ENCODE measurements at places on chromosomes 5 and 9.

DNA sequence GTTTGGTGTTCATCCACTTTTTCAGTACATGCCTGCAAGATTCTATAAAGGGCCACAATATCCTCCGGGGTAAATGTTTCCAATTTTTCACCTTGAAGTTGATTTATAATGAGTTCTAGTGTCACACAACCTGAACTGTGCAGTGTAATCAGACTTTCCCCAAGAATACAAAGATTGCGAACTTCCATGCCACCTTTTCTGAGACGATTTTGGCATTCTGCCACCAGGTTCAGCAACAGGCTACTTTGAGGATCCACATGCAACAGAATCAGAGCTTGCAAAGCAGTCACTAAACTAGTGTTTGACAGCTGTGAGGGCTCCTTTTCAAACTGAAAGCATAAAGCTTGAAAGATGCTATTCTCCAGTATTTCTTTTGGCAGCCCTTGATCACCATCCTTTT, 1.6 kb downstream of the FASTKD3 start:
- no peak for DNase-seq

GRCh38 chr9:130880599-130881220, 15.9 kb downstream of the QRFP start:
- no peak for DNase-seq

DNA sequence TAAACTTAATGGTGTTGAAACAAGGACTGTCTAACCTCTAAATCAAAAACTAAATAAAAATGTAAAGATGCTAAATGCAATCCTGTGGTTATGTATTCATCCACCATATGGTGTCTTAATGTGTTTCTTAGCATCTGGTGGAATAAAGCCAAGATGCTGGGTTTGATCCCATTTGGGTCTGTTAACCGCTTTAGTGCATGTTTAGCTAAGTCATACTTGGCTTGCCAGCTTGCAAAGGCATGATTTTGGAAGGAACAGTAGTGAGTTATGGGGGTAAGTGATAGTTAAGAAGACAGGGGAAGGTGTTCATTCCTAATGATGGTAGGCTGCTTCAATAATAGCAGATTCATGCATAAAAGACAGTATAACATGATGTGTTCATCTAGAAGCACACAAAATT, 139.0 kb upstream of the SLC27A6 start:
- no peak for DNase-seq

GRCh38 chr5:151755383-151755782, 3.0 kb downstream of the ATOX1 start:
- DNase-seq = no peak

DNA sequence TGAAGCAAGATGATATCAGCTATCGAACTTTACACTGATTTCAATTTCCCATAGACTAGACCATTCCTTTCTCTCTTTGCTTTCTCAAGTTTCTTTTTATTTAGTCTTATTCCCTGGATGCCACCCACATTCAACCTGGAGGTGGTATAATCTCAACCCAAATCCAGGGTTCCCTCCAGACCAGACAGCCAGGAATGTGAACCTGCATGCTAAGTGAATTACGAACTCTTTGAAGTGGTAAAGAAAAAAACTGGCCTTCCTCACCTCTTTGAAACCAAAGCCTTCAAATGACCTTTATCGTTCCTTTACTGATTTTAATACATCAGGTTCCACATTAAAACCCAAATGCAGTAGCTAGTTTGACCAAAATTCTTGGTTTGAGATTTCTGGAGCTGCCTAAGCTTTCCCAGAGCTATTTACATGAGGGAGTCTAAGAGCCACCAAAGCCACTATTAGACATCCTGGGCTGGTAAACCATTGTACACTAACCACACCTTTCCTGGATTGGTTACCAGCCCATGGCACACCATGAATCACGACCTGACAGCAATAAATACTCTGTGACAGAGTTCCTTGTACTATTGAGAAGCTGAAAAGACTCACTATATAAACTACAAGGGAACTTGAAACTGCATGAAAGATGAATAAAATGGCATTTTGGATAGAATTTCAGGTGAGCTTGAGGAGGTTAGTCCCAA, 323.7 kb downstream of the ADAMTS6 start:
- DNase-seq = no peak

DNA sequence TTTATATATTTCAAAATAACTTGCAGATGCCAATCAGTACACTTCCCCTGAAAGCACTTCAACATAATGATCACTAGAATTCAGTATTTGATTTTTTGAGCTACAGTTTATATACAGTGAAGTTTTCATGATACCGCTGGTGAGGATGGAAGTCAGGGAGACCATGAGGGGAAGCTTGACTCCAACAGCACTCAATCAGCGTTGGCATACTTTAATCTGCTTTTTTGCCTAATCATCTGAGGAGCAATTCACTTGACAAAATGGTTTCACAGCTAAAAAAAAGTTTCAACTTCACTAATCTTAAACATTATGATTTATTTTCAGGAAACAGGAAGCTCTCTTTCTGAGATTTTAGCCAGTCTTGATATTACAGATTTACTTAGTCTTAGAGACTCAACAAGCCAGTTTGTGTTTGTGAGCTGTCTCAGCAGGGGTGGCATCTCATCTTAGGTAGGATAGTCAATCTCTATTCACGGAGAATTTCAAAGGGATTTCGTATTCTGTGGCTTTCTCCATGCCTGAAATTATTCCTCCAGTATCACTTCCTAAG, 111.4 kb upstream of the ARRDC3 start:
- no peak for DNase-seq

DNA sequence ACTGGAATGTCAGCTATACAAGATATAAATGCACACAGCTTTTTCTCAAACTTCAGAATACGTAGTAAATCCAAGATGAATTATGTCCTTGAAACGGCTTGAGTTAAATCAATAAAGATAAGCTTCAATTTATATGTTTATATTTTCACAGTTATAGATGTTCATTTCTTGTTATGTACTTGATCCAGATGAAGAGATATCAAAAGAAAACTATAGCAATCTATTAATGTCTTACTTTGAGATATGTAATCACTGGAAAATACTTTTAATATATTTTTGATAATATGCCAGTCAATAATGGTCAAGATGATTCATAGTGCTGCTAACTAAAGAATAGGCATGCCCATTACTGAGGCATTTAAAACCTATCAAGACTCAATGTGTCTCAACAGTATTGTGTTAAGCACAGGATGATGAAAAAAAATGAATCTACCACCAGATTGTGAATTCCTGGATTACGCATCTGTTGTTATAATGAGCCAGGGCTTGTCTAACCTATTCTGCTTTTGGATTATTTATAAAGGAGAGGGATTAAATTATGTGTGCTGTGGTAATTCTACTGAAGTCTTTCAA, 372.6 kb upstream of the PRR16 start:
- no peak for DNase-seq

DNA sequence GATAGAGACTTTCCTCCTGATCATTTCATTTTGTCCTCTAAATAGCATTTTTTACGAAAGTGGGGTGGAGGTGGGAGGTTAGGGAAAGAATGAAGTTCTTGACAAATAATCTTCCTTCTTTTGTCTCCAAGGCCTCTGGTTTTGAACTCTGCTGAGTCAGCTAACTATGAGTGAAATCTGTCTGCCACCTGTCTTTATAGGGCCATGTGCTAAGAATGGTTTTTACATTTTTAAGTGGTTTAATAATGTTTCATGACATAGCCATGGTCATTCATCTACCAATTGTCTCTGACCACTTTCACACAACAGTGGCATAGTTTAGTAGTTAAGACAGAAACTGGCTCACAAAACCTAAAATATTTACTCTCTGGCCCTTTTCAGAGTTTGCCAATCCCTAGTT, 7.6 kb downstream of the MAN2A1 start:
- DNase-seq = no peak

GRCh38 chr5:180380441-180380840, 27.3 kb upstream of the GFPT2 start:
- no peak for DNase-seq

Data from NCI-H1092 treated with DMSO at 0.1 percent for 48 hours (cell line).